Panc1 (cell line): ENCODE measurements at places on chromosomes 12 and 14. TPM values are rescaled to one million over a fixed set of nuclear protein-coding genes. Genes with fewer than 3 reads are reported as not detected.

GRCh38 chr14:57268161-57269069, at the start of the genes AP5M1 and EXOC5:
TSS of gene AP5M1 (plus strand) at chr14:57268971. CDS start at chr14:57269315, 344 bp downstream.
TSS of gene EXOC5 (minus strand) at chr14:57268905. CDS start at chr14:57268648, 257 bp downstream.
- DNase-seq, result no peak

- no peak for DNase-seq
Observed at GRCh38 chr12:68532204-68532886, 78.4 kb upstream of the RAP1B start.

CLEC1B gene
- not detected for total RNA-seq

GLIPR1L1 gene
- total RNA-seq, result not detected
